Lung microvascular endothelial cell (primary cell): ENCODE measurements at places on chromosomes 3 and 15. TPM values are rescaled to one million over a fixed set of nuclear protein-coding genes. Genes with fewer than 3 reads are reported as not detected.
A peak's percentile ranks its signal among the peaks of the same experiment; 100 is the strongest.

Gene ANKRD34C
- total RNA-seq: not detected in 2 replicates

DNA sequence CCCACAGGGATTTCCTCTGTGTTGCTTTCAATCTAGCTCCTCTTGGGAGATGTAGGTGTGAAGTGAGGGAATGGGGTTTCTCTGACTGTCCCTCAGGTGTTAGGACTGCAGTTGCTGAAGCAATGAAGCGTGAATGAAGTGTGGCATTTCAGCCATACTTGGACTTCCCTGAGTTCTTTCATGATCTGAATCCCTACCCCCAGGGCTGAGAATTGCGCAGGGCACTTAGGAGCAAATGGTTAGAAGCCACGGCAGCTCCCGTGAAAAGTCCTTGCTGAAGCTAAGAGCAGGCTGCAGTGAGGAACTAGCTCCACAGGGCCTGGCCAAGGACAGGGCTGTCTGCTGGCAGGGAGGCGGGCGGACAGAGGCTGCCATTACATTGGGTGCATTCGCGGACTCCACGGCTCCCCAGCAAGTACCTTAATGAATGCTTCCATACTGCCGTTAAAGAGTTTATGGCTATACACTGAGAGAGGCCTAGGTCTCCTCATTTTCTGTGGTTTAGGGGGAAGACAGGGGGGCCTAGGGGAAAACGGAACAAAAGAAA lies 69.0 kb upstream of the RAD18 start:
- DNase-seq: no peak

- DNase-seq: no peak
These were observed 1.9 kb downstream of the ALDH1A2 start for GRCh38 chr15:58063614-58064013.

GRCh38 chr3:172321035-172321434 lies 127.2 kb downstream of the GHSR start:
- DNase-seq: no peak

Gene CPNE9
- under 0.01 TPM in 1 of 2 replicates, not detected in the other for total RNA-seq

GRCh38 chr3:5136211-5136918 lies 14.3 kb downstream of the ARL8B start:
- DNase-seq: peak; percentile 53

- DNase-seq: no peak
These were observed 756.3 kb downstream of the NTRK3 start for GRCh38 chr15:87500240-87500639.

Gene GABRR3
- total RNA-seq: not detected in 2 replicates

Gene WDR93
- not detected in 2 replicates for total RNA-seq

DNA sequence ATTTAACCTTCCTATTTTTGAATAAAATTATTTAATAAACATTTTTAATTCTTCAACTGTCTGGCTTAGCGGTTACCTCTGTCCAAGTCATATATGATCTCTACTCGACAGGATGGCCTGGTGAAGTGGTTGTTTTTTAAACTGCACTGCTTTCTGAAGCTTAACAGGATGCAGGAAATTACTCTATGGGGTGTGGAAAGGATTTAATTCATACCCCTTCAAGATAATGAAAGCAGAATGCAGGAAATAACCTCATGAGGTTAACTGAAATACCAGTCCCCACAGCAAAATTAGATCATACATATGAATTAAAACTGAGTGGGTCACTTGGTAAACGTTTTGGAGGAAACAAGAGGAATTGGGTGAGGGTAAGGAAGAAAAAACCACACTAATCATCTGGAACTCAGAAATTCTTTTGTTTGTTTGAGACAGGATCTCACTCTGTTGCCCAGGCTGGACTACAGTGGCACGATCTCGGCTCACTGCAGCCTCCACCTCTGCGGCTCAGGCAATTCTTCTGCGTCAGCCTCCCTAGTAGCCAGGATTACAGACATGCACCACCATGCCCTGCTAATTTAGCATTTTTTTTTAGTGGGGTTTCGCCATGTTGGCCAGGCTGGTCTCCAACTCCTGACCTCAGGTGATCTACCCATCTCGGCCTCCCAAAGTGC lies 50.1 kb downstream of the LYSMD4 start:
- peak; percentile 95 for DNase-seq

GRCh38 chr3:189772584-189772983 lies 141.4 kb downstream of the TP63 start:
- no peak for DNase-seq

- DNase-seq: no peak
These were observed 7.3 kb upstream of the SPATA12 start for GRCh38 chr3:57053122-57053521.

DNA sequence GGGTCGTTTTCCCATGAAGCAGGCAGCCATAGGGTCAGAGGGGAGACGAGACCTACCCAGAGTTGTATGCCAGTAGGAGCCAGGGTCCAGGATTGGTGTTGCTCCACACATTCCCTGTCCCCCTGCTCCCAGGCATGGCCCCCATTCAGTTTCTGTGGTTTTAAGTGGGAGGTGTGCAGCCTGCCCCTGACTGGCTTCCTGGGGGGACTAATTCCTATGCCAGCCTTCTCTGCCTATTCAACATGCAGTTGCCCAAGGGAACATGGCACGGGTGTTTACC lies 126.3 kb downstream of the EEFSEC start:
- DNase-seq: no peak

Gene SAMMSON
- not detected in 2 replicates for total RNA-seq

- no peak for DNase-seq
These were observed 95.6 kb upstream of the LIPC start for GRCh38 chr15:58336161-58336560.

- no peak for DNase-seq
These were observed 29.4 kb downstream of the ZXDC start for GRCh38 chr3:126446301-126446700.

Gene SCAANT1
- total RNA-seq: 1.7 TPM in 1 of 2 replicates, not detected in the other

Gene PARP15
- total RNA-seq: 0.40 and 0.44 TPM in 2 replicates

GRCh38 chr15:40536501-40536900 lies 28.3 kb downstream of the CCDC32 start:
- DNase-seq: peak; percentile 17

- DNase-seq: no peak
These were observed 24.8 kb downstream of the ZBTB38 start for GRCh38 chr3:141392897-141393734.

DNA sequence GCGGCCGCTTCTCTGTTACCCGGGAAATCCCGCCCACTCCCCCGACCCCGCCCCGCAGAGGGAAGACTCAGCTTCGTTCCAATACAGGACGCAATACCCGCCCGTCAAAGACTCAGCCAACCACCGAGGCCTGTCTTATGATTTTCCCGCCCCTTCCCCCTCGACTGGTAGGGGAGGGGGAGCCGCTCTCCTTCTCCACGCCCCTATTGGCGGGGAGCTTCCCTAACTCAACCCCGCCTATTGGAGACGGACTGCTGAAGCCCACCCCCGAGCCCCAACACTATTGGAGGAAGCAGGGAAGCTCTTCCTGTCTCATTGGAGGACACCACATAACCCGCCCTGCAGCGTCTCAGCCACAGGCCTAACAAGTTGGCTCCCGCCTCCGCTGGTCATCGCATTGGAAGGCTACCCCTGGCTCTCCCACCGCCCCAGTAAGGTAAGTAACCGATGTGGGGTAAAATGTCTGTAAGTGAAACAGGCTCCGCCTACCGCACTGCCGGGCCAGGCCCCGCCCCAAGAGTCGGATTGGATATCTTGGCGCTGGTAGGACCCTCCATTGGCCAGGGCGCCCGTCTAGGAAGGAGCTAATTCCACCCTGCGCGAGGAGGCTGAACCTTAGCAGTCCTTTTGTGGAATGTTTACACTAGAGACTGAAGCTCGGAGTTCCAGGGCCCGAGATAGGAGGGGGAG lies at the start of gene SIN3A:
Gene SIN3A (minus strand): TSS at position 17 of the 690 bp plus-strand sequence. CDS start 21,315 bp downstream, outside the sequence.
- DNase-seq: peak; percentile 100

Gene CFAP91
- total RNA-seq: 0.22 TPM in 1 of 2 replicates, not detected in the other

- no peak for DNase-seq
These were observed 12.1 kb downstream of the ARPP19 start for GRCh38 chr15:52556524-52557273.

Gene PPP1R14D
- not detected in 2 replicates for total RNA-seq

DNA sequence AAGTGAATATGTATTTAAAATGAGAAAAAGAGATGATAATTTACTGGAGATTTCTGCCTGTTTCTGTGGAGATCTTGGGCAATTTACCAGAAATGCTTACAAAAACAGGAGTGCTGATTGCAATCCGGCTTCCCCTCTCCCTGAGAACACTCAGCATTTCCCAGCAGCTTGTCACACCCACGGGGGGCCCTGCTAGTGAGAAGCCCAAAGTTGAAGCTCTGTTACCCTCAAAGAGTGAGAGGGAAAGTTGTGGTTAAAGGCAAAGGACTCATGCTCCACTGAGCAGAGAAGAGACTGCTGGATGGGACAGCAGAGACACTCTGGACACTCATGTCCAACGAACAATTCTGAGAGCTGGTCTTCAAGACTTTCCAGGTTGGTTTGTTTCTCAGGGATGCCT lies 2.9 kb downstream of the MCTP2 start:
- no peak for DNase-seq

DNA sequence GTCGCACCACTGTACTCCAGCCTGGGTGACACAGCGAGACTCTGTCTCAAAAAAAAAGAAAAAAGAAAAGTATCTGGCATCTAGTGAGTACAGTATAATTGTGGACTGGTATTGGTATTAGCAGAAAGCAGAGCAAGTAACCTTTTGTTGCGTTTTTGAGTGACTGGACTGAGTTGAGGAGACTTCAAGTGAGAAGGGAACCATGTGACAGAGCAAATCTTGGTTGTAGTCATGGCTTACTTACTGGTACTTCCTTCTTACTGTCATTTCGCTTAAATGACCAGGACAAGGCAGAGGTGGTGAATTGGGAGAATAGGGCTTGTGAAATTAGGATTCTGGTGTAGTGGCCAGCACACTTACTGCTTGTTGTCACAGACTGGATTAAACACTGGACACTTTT lies 20.6 kb downstream of the RTF1 start:
- DNase-seq: no peak

DNA sequence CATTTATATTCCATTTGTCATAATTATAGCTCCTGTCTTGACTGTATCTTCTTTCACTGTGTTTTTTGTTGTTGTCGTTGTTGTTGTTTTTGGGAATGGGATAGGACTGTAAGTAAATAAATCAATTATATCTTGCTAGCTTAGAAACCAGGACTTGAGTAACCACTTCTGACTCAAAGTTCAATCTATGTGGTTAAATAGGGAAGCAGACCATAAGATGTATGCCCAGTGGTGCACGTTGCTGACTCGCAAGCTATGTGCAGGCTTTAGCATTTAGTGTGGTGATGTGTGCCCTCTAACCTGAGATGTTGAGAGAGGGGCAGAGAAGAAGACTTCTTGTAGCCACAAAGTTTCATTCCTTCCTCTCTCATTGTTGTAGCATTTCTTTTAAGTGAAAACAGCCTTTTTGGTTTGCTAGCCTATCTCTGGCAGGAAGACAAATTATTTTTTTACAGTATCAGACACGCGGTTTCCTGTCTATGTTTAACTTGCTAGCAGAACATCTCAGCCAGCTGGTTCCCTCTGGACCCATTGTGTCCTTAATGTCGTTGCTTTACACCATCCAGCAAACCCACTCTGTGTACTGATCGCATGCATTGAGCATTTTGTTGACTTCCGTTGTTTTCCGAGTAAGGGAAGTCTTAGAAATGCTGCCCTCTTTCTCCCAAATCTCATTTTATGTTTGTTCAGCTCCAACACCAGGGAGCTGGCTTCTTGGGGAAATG lies 52.1 kb downstream of the TGFBR2 start:
- peak; percentile 92 for DNase-seq

- no peak for DNase-seq
These were observed 8.6 kb upstream of the TRIM59 start for GRCh38 chr3:160458151-160458550.

DNA sequence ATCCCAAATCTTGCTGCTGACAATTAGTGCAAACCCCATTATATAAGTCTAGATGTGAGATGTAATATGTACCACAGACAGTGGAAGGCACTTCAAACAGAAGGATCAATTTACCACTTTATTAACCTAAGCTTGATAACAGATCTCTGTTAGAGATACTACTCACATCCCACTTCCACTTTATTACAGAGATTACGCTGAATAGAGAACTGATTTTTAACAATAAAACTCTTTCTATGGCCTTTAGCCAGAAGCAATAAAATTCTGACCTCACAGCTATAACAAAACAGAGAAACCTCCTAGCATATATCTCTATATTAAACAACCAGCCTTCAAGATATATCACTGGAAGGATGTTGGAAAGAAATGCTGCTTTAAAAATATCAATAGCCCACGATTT lies 517.7 kb downstream of the MAGI1 start:
- no peak for DNase-seq

- DNase-seq: peak; percentile 19
These were observed 57.8 kb downstream of the BLM start for GRCh38 chr15:90774731-90775514.

GRCh38 chr3:158717576-158717975 lies 14.7 kb downstream of the RARRES1 start:
- no peak for DNase-seq

Gene NRG4
- total RNA-seq: not detected in 2 replicates

Gene SEMA3G
- 12.9 and 30.5 TPM in 2 replicates for total RNA-seq

Gene GNAT1
- total RNA-seq: not detected in 2 replicates

DNA sequence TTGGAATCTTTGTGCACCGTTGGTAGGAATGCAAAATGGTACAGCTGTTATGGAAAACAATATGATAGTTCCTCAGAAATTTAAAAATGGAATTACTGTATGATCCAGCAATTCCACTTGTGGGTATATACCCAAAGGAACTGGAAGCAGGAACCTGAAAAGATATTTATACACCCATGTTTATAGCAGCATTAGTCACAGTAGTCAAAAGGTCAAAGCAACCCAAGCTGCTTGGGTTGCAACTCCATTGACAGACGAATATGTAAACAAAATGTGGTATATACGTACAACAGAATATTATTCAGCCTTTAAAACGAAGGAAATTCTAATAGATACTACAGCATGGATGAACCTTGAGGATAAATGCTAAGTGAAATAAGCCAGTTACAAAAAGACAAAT lies 35.0 kb upstream of the CAPN3 start:
- no peak for DNase-seq

Gene TNFAIP8L3
- 69.1 and 112 TPM in 2 replicates for total RNA-seq

Gene TERC
- total RNA-seq: 118 and 137 TPM in 2 replicates
